Activated T-helper 1 cell treated with anti-CD3 and anti-CD28 coated beads, Interleukin-2, amount 50 U/mL, for 16 hours (primary cell): ENCODE measurements at places on chromosomes 12 and 14.

DNA sequence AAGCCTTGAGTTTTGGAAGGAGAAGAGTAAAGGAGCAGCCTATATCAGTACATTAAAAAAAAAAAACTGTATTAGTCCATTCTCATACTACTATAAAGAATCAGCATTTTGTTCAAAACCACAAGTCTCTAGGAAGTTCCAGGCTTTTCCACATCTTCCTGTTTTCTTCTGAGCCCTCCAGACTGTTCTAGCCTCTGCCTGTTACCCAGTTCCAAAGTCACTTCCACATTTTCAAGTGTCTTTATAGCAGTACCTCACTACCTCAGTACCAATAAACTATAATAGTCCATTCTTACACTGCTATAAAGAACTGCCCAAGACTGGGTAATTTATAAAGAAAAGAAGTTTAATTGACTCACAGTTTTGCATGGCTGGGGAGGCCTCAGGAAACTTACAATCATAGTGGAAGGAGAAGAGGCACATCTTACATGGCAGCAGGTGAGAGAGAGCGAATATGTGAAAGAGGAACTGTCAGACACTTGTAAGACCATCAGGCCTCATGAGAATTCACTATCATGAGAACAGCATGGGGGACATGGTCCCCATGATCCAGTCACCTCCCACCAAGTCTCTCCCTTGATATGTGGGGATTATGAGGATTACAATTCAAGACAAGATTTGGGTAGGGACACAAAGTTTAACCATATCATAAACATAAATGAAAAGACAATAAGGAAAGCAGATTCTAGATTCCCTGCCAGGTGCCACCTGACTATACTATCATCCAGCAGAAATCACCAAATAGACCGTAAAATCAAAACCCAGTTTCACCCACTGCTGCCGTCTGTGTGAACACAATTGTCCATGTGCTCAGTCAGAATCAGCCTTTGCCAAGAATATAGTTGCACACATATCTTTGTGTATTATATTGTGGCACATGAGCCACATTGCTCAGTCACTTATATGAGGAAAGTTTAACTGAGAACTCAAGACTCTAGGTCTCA, 27.8 kb downstream of the TOGARAM1 start:
- no peak for DNase-seq

- no peak for DNase-seq
Observed at GRCh38 chr12:47323802-47324201, 244.0 kb upstream of the AMIGO2 start.

- no peak for DNase-seq
Observed at GRCh38 chr12:123949770-123950165, 22.9 kb downstream of the CCDC92 start.

GRCh38 chr12:93056971-93057535, 128.0 kb upstream of the EEA1 start:
- DNase-seq, result no peak

DNA sequence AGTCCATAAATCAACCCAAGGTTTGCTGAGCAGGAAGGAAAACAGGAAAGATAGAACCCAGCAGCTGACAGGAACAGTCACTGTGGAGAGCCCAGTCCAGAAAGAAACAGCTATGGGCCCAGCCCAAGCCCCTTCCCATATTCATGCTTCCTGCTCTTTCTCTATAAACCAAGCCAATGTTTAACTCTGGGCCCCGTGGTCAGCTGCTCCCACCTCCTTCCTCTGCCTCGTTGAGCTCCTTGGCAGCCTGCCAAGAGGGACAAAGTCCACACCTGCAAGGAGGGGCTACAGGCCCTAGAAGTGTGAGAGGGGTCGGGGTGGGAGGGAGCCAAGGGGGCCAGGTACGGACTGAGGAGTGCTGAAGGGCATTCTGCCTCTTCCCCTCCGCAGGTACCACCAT, 10.0 kb downstream of the SLC6A13 start:
- no peak for DNase-seq

DNA sequence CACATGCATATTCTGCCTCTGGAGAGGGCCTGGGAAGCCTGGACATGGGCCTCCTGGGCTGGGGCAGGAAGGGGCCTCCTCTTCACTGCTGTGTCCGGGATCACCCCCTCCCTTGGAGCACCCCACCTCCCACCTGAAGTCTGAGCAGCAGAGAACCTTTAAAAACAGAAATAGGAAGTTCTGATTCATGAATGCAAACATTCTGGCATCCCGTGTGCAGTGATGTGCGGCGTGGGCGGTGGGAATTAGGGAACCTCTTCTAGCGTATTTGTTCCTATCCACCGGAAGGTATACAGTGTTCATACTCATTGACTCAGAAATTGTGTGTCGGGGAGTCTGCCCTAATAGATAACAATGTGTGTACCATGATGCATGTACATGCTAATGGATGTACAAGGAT, 46.2 kb downstream of the C14orf132 start:
- no peak for DNase-seq

GRCh38 chr12:39628836-39629235, 9.2 kb upstream of the ABCD2 start:
- no peak for DNase-seq

- no peak for DNase-seq
Observed at GRCh38 chr12:111451649-111452129, 46.0 kb downstream of the SH2B3 start.

DNA sequence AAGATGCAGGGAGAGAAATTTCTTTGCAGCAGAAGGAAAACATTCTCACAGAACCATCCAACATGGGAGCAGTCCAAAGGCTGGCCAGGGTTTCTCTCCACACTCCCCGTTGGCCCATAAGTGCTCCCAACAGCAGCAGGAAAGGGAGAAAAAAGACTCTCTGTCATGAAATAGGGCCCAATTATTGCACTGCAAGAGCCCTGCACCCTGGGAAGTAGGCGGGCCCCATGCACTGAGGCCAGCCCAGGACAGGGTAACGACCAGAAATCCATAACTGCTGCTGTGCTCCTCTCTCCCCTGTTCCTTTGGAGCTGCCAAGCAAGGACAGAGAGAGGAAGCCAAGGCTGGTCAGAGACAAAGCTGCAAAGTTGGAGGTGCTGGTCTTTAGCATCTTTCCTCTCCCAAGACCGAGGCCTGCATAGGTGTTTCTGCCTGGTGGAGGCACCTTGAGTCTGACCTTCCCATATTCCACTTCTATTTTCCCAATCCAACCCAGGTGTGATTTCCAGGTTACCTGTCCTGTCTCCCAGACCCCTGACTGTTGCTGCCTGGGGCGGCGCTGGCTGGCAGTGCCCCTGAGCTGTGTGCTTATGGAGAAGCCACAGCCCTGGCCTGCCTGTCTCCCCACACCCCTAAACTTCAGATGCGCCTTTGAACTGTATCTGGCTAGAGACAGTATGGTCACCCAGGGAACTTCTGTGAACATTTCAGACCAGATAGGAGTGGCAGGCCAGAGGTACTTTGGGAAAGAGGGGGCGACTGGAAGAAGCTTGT, 6.8 kb downstream of the GALNT16 start:
- no peak for DNase-seq

DNA sequence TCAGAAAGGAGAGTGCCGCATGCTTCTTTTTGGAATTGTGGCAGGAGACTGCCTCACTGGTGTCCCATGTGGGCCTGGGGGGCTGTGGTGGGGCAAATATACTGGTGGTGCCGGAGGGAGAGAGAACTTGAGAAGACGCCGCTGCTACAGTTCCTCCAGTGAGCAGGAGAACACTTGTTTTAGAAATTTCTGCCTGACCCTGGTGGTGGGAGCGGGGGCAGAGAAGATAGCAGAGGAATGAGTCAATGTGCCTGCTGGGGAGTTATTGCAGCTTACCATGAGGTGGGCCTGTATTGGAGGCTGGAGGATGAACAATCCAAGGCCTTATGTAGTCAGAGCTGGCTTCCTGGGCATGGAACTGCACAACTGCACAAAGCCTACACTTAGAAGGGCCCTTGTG, 211.8 kb downstream of the SNAPC1 start:
- DNase-seq, result no peak

DNA sequence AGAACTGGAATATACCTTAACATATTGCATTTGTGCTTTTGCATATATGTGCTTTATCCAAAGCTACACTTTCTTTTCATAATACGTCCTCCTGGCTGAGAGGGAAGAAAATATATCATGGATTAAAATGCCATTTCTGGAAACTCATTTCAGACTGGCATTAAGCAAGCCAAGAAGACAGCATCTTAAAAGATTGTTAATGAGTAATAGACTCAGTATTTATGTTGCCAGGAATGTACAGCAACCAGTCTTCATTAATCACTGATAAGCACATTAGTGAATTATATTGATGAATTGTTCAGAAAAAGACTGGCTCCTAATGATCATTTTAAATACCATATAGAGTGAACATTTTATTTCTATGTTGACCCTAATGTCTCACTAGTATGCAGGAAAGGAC, 134.9 kb upstream of the IFNG-AS1 start:
- DNase-seq, result no peak

GRCh38 chr12:130835011-130835410, 4.0 kb downstream of the STX2 start:
- no peak for DNase-seq

DNA sequence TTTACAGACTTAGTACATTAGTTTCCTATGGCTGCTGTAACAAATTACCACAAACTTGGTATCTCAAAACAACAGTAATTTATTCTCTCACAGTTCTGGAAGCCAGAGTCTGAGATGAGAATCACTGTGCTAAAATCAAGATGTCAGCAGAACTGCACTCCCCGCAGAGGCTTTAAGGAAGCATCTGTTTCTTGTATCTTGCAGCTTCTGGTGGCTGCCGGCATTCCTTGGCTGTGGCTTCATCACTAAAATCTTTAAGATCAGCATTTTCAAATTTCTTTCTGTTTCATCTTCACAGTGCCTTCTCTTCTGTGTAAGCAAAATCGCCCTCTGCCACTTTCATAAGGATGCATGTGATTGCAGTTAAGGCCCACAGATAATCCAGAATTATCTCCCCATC, 9.4 kb downstream of the STON2 start:
- no peak for DNase-seq

- peak; percentile 54 for DNase-seq
Observed at GRCh38 chr12:48890657-48891418, 25.2 kb upstream of the RND1 start.

DNA sequence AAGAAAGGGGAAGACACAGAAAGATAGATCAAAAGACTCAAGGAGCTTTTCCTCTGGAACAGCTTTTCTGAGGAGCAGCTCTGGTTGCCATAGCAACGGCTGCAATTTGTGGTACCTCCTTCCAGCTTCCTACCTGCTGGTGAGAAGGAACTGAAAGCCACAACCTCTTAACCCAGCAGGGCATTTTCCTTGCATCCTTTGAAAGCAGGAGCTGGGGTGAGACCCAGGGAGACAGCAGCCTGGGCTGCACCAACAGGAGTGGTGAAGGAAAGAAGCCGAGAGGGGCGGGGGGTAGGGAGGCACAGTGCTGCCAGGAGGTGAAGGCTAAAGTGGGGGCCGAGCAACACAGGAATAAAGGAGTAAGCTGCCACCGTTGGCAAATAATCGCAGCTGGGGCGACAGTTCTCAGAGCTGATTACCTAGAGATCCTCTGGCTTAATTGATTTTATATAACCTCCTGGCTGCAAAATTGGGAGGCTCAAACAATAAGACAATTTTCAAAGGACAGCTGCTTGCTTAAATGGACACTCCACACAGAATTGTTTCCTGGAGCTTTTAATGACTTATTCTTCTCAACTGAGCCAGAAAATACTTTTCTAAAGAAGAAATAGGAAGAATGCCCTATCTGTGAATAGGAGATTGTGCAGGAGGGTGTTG, 129.4 kb downstream of the RPAP3 start:
- no peak for DNase-seq

GRCh38 chr12:57755454-57756372, 810 bp downstream of the MARCHF9 start:
- DNase-seq, result no peak

GRCh38 chr14:60839057-60839456, 104.5 kb downstream of the MNAT1 start:
- no peak for DNase-seq

DNA sequence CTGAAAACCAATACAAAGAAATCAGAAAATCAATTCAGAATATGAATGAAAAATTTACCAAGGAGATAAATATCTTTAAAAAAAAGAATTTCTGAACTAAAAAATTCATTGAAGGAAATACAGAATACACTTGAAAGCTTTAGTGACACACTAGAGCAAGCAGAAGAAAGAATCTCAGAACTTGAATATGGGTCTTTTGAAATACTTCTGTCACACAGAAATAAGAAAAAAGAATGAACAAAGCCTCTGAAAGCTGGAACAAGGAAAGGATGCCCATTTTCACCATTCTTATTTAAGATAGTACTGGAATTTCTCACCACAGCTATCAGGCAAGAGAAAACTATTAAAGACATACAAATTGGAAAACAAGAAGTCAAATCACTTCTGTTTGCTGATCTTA, 103.1 kb upstream of the NEDD1 start:
- no peak for DNase-seq

DNA sequence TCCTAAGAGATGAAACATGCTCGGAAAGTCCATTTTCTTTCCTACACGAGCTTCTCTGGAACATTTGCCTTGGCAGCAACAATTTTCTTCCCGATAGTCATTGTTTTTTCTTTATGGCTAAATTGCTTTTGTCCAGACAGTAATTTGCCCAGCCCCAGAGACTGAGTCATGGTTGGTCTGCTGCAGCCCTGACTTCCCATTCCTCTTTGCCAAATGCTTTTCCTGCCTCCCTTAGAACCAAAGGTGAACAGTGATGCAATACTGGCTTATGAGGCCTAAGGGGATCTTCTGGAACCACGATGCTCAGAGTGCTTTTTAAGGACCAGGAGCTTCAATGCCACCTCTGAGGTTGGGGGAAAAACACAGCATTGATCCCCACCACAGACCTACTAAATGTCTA, 1599.6 kb upstream of the TMEM132C start:
- DNase-seq, result no peak

GRCh38 chr14:34649344-34649743, 19.4 kb upstream of the SNX6 start:
- DNase-seq, result no peak

- no peak for DNase-seq
Observed at GRCh38 chr12:102118874-102119273, 1.0 kb downstream of the NUP37 start.

- no peak for DNase-seq
Observed at GRCh38 chr12:62194616-62195015, 65.6 kb upstream of the USP15 start.
